ENCODE measurements at places on chromosomes 6 and 20. TPM values are rescaled to one million over a fixed set of nuclear protein-coding genes. Genes with fewer than 3 reads are reported as not detected.
A peak's percentile ranks its signal among the peaks of the same experiment; 100 is the strongest.

The LCA5 gene
- 14.3 TPM for total RNA-seq

The ZSCAN31 gene
- total RNA-seq = 10.6 TPM

DNA sequence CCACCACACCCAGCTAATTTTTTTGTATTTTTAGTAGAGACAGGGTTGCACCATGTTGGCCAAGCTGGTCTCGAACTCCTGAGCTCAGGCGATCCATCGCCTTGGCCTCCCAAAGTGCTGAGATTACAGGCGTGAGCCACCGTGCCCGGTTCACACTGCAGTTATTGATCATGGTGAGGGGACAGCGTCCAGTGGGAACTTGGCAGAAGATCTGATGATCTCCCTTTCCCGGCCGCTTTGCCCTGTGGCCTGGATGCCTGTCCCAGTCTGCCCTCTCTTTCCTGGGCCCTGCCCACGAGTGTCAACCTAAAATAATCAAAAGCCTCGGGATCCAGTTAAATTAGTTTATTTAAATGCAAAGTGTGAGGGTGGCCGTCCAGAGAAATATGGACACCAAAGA, 42.2 kb downstream of the CPNE5 start:
- no peak for DNase-seq

The TP53TG5 gene
- not detected for total RNA-seq

GRCh38 chr20:24956001-24956841, 7.2 kb downstream of the CST7 start:
- no peak for DNase-seq

GRCh38 chr6:1047981-1048541, 263.8 kb upstream of the FOXQ1 start:
- no peak for DNase-seq

- no peak for DNase-seq
Measured at GRCh38 chr6:30826961-30827342, 57.4 kb upstream of the DDR1 start.

GRCh38 chr6:52125139-52125538, 37.7 kb upstream of the PKHD1 start:
- no peak for DNase-seq

GRCh38 chr20:11219192-11219591, 545.4 kb upstream of the JAG1 start:
- DNase-seq = no peak

The EDN1 gene
- total RNA-seq = 6.3 TPM

DNA sequence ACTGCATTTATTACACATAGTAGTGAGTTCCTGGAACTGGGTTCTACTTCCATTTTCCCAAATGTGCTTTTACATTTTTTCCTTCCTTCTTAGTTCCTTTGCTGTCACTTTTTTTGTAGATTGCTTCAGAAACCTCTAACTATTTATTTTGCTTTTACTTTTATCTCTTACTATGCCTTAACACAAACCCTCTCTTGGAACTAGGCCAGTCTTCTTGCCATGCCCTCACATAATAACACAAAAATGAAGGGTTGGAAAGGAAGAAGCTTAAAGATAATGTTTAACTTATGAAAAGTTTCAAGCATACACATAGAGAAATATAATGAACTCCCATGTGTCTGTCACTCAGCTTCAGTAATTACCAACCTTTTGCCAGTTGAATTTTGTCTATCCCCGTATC, 27.1 kb downstream of the TOP1 start:
- DNase-seq = no peak

GRCh38 chr6:108133594-108134179, 32.1 kb upstream of the NR2E1 start:
- DNase-seq = peak; percentile 26

GRCh38 chr6:80466981-80467380, 360.5 kb downstream of the BCKDHB start:
- no peak for DNase-seq

The ZBP1 gene
- total RNA-seq = 0.09 TPM

GRCh38 chr6:14088600-14089192, 28.9 kb upstream of the CD83 start:
- no peak for DNase-seq

- no peak for DNase-seq
Measured at GRCh38 chr6:166940643-166941068, 15.7 kb downstream of the RNASET2 start.

GRCh38 chr6:76684875-76685274, 612.4 kb upstream of the IMPG1 start:
- DNase-seq = no peak

The FAM217A gene
- not detected for total RNA-seq

The ADGRB3 gene
- total RNA-seq = 237 TPM

GRCh38 chr6:3831761-3832530, 17.2 kb upstream of the FAM50B start:
- no peak for DNase-seq

The FRK gene
- 0.36 TPM for total RNA-seq

The ZCCHC3 gene
- 13.5 TPM for total RNA-seq

The ZNF311 gene
- 5.5 TPM for total RNA-seq

GRCh38 chr6:147947521-147947920, 395.1 kb upstream of the SASH1 start:
- DNase-seq = no peak

GRCh38 chr6:44387346-44388134, at the start of gene CDC5L:
CDC5L (plus strand) TSS chr6:44387706; CDS start chr6:44387824, 118 bp downstream.
- DNase-seq = peak; percentile 96

- no peak for DNase-seq
Measured at GRCh38 chr6:105322499-105323225, 80.2 kb downstream of the PREP start.

The OOEP gene
- not detected for total RNA-seq

DNA sequence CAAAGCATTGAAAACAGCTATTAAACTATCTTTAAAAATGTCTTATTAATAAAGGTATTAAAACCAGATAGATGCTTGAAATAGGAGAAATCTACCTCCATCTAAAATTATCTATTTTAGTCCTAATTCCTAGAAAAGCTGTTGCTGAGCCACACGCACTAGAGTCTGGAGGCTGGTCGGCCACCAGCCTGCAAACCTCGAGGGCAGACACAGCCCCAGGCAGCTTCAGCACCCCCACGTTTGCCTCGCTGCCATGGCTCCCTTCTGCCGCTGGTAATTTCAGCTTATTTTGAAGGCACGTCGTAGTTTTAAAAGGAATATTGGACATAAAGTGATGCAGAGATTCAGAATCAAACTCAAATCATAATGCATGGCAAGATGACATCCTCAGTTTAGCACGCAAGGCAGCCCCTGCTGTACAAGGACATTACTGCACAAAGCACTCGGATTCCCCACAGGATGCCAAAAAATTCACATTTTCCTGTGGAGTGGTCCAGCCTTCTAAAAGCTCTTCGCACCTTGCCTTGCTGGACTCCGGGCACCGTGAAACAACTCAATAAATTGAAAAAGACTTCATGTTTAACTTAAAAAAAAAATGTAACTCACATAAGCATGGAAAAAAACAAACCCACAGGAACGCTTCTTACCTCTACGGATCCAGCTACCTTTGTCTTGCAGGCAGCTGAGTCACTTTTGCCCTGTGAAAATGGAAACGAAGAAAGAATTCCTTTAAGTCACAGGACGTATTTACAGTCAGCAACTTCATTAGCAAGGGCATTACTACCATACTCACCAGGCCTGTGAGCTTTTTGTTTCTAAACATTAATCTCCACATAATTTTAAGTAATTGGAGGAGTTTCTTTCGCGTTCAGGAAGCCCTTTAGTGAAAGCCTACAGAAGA, 143.4 kb upstream of the RPS6KA2 start:
- DNase-seq = peak; percentile 6

GRCh38 chr6:111423960-111424846, 58.8 kb downstream of the REV3L start:
- DNase-seq = no peak

The NKX2-2 gene
- total RNA-seq = 2.4 TPM

The TCF21 gene
- total RNA-seq = not detected

GRCh38 chr6:30719356-30719755, 796 bp upstream of the TUBB start:
- no peak for DNase-seq

DNA sequence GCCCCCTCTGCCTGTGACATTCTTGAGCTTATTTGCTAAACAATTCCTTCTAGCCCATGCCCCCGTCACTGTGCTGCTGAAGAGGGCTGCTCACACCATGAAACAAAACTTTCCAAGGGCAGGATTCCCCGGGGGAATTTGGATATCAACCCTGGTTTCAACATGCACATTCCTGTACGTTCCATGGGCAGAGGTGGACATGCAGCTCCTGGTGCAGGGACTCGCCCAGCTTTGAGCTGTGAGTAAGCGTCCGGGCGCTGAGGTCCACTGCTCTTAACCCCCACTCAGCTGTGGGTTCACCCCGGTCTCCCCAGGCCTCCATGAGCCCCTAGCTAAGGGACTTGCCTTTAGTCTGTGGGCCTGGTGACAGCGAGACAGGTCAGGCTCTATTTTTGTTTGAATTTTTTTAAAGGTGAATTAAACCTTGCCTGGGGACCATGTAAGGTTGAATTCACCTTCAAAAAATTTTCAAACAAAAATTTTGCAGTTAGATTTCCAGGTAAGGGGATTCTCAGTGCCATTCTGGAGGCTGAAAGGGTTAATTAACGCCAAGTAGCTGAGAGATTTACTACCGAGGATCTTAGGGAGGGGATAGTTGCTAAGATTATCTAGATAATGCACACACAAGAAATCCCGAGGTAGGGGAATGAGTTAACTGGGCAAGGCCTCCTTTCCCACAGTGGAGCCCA, 70.3 kb upstream of the SLC22A23 start:
- no peak for DNase-seq

GRCh38 chr6:38172739-38173410, 353.3 kb downstream of the ZFAND3 start:
- no peak for DNase-seq

DNA sequence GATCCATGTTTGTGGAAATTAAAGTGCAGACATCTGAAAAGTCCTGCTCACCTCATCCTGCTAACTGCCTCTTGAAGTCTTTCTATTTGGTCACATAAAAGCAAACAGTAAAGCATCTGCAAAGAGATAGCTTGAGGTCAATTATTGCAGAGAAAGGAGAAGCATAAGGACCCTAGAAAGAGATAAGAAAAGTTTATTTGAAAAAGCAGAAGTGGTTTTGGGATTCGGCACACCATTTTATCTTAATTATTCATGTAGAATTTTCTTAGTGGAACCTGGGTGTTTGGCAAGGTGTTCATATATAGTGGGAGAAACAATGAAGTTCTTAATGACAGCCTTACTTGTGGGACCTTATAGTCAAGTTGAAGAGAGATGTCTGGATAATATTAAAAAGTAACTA, 280.8 kb downstream of the CENPW start:
- no peak for DNase-seq

- no peak for DNase-seq
Measured at GRCh38 chr6:14423955-14424354, 306.4 kb downstream of the CD83 start.

DNA sequence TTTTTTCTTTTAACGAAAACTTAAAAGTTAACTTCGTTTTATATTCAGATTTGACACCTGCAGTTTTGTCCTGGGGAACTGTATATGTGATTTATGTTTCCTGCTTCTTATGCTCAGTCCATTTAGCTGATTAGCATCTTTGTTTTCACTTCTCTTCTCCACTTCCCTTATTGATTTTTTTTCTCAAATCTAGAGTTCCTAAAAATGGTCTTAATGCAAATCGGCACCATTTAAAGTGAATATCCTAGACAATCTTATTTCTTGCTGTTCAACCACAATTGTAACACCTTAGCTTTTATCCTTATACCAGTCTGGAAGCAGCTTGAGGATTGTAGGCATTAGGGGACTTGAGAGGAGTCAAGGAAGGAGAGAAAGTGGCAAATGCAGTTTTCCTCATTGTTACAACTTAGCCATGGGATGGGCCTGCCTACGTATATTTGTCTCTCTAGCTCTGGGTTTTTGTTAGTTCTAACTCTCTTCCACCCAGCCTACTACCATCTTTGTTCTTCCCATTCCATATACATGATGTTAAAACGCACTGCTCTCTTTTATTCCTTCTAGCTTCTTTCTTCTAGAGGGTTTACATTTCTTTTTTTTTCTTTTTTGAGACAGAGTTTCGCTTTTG, 8.5 kb downstream of the QRSL1 start:
- no peak for DNase-seq

The UST gene
- total RNA-seq = 11.4 TPM

DNA sequence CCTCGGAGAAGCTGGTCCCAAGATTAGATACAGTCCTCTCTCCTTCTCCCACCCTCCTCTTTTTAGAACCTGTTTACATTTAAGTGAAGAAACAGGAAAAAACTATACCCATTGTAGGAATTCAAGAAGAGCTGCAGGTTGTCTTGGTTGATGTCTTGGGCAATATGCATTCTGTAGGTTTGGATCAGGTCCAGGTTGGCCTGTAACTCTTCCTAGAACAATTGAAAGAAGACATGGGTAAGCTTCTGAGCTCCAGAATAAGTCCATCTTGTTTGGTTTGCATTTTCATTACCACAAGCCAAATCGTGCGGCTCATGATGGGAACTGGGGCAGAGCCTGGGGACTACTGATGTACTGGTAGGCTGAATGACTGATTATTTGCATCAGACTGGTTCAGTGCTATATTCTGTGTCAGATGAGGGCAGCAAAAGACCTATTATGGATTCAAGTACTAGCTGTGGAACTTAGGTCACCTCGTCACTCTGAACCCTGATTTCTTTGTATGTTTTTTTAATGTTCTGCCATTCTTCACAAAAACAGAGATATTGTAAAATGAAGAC, 20.3 kb upstream of the SLA2 start:
- peak; percentile 51 for DNase-seq

The PTCHD4 gene
- total RNA-seq = 11.7 TPM

DNA sequence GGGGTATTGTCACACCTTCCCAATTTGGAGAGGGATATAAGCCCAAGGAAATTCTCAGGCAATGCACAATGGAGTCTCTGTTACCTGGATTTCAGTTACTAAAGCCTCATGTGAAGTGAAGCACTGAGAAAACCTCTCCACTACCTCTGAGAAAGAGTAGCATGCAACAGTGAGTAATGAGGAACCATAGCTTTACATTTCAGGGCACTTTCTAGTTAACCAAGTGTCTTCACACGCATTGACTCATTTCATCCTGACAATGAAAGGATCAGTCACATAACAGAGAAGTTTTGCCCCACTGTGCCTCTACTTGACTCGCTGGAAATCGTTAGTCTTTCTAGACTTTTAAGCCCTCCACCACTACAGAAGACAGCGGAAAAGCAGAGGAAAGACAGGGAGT, 86.2 kb upstream of the ARID1B start:
- no peak for DNase-seq

GRCh38 chr6:169266746-169267591, 13.3 kb upstream of the THBS2 start:
- DNase-seq = no peak

The RBM12 gene
- 79.5 TPM for total RNA-seq

- no peak for DNase-seq
Measured at GRCh38 chr6:150996968-150997367, 131.5 kb downstream of the MTHFD1L start.

The SLC22A3 gene
- 4.3 TPM for total RNA-seq

All from cerebellum (tissue), 4 donors.